ENCODE measurements at places on chromosomes 7 and 10.
A peak's percentile ranks its signal among the peaks of the same experiment; 100 is the strongest.

GRCh38 chr7:116500078-116500853, 728 bp downstream of the CAV2 start:
- ATAC-seq, result peak; percentile 77

DNA sequence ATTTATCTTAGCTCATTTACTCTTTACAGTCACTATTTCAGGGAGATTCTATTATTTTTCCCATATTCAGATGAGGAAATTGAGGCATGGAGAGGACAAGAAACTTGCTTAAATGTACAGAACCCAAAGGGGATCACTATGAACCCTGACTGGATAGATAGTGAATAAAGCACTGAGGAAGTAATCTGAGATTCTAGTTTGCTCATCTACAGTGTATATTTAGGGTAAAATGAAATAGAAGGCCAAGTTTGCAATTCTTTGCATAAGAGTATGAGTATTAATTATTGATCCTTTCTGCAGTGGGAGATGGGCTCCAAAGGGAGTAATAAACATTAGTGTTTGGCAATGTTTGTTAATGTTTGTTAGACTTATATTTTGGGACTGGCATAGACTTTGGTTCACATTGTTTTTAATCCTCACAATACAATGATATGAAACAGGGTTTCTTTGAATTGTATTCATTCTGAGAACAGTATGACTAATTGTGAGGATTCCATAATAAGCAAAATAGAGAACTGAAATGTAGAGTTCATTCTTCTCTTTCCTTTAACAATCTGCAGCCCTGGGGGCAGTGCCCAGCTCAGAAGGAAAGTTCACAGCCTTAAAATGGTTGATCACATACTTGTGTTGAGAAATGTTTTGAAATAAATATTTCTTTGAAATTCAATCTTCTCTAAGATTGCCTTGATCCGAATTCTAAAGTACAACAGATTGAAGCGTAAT, 131.0 kb upstream of the ZNF804B start:
- no peak for ATAC-seq

GRCh38 chr10:128499486-128499885, 373.3 kb upstream of the MKI67 start:
- ATAC-seq, result no peak

- ATAC-seq, result no peak
Observed at GRCh38 chr10:77881636-77882035, 44.9 kb downstream of the DLG5 start.

Measured in activated CD4-positive, CD25-positive, alpha-beta regulatory T cell treated with anti-CD3 and anti-CD28 coated beads, Interleukin-2, amount 50 U/mL, for 24 hours (primary cell).